ENCODE measurements at places on chromosomes 2 and 18.

- peak; percentile 14 for DNase-seq
These were observed 41.4 kb downstream of the TMEM182 start for GRCh38 chr2:102803041-102803896.

- DNase-seq, result no peak
These were observed 121.6 kb downstream of the TXNL1 start for GRCh38 chr18:56516789-56517188.

DNA sequence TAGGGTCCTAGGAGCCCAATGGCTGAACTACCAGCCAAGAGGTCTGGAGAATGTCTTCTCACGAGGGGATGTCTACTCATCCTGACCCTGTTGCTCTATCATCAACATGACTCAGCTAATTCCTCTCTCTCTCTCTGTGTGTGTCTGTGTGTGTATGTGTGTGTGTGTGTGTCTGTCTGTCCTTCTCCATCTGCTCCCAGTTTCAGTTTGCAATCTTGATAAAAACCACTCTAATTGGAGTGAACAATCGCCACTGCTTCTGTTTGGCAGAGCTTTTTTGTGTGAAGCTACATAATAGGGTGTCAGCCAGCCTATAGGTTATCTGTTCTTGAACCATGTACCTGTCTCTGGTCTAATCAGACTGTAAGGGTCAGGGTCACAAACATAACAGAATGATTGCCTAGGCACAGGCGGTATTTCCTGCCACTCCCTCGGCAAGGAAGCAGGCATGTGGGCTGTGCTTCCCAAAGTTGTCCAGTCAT, 219.8 kb downstream of the SH3BP4 start:
- peak; percentile 45 for DNase-seq

GRCh38 chr18:55830544-55830943, 242.6 kb upstream of the TCF4 start:
- no peak for DNase-seq

DNA sequence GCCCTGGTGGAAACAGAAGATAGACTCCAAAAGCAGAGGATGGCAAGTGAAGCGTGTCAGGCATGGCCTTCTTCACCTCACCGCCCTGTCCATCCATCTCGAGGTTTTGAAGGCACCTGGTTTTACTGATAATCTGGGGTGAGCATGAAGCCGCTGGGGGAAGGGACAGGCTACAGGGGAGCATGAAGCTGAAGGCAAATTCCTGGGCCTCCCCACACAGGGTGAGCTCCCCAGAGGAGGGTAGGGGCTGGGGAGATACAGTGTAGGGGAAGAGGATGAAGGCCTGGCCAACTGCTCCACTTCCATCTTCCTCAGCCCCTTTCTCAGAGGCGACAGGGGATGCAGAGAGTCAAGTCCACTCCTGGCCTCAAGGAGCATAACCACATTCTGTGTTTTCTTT, 228.3 kb upstream of the SMAD2 start:
- DNase-seq, result no peak
